Kidney tubule cell (primary cell): ENCODE measurements at places on chromosomes 4 and X.

DNA sequence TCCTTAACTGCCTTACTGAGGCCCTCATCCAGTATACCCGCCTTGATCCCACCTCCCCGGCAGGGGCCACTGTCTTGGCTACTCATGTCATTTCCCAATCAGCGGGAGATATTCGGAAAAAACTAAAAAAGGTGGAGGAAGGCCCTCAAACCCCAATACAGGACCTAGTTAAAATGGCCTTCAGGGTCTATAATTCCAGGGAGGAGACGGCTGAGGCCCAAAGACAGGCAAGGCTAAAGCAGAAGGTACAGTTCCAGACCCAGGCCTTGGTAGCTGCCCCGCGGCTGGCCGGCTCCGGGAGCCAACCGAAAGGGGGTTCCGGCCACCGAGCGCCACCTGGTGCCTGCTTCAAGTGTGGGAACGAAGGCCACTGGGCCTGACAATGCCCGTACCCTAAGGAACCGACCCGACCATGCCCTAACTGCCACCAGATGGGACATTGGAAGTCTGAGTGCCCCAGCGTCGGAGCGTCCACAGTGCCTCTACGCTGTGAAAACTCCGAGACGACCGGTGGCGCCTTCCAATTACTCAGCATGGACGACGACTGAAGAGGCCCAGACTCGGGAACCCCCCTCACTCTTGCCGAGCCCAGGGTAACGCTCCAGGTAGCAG lies 959.6 kb downstream of the RPA4 start:
- DNase-seq: no peak

DNA sequence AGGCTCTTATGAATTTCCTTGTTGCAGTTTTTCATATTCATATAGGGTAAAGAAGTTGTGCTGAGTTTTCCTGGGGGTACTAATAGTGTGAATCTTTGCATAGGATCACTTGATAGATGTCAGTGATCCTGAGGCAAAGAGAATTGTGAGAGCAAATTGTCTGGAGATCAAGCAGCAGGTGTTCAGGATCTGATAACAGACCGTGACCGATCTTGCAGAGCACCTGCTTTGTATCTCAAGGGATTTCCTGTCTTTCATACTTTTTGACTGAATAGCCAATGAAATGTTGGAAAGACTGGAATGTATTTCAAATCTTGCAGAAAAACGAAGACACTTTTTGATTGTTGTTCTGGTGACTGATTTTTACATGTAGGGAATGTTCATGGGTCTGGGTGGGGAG lies 914.5 kb downstream of the STIM2 start:
- DNase-seq: no peak

GRCh38 chr4:138414202-138414601 lies 172.1 kb upstream of the SLC7A11 start:
- DNase-seq: peak; percentile 12

GRCh38 chr4:88952081-88952480 lies 104.9 kb downstream of the FAM13A start:
- DNase-seq: no peak

DNA sequence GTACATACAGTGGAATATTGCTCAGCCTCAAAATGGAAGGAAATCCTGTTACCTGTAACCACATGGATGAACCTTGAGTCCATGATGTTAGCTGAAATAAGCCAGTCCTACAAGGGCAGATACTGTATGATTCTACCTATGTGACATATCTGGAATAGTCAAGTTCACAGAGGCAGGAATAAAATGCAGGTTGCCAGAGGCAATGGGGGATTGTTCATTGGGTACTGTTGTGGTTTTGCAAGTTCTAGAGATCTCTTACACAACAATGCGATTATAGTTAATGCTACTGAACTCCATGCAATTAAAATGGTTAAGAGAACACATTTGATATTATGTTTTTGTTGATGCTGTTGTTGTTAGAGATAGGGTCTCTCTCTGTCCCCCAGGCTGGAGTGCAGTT lies 74.6 kb downstream of the SHROOM2 start:
- DNase-seq: no peak

- no peak for DNase-seq
Measured at GRCh38 chr4:3720466-3720865, 45.7 kb upstream of the ADRA2C start.

GRCh38 chr4:123676071-123676889 lies 279.7 kb downstream of the SPRY1 start:
- no peak for DNase-seq

- DNase-seq: no peak
Measured at GRCh38 chr4:27090406-27090805, 229.8 kb downstream of the STIM2 start.

DNA sequence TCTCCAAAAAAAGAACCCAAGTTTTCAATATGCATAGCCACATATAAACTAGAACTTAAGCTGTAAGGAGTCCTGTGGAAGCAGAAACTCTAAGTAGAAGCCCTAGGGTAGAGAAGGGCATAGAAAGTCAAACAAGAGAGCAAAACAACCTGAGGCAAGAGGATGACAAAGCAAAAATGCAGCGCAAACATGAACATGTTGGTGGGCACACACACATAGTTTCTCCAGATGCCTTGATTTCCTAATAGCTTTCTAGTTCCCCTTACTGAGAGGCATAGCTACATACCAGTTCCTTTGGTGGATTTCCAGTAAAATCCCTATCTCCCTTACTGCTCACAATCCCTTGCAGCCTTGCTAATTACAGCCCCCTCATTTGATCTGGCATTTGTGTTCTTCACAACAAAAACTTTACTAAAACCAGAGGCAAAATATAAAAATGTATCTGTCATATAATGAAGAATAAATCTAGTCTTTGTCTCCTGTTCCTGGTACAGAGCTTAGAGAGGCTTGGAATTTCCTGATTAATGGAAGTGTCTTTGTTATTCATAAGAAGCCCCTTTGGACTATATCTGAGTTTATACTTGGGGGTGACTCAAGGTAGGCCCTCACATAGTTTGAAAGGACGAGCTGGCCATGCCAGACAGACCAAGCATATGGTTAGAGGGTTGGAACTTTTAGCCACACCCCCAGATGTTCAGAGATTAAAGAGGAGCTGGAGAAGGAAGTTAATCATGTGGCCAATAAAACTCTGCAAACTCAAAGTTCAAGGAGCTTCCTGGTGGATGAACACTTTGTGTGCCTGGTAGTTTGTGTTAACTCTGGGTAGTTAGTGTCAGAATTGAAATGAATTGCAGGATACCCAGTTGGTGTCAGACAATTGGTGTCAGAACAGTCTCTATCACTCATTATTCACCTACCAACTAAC lies 52.7 kb upstream of the ZCCHC13 start:
- DNase-seq: peak; percentile 9

DNA sequence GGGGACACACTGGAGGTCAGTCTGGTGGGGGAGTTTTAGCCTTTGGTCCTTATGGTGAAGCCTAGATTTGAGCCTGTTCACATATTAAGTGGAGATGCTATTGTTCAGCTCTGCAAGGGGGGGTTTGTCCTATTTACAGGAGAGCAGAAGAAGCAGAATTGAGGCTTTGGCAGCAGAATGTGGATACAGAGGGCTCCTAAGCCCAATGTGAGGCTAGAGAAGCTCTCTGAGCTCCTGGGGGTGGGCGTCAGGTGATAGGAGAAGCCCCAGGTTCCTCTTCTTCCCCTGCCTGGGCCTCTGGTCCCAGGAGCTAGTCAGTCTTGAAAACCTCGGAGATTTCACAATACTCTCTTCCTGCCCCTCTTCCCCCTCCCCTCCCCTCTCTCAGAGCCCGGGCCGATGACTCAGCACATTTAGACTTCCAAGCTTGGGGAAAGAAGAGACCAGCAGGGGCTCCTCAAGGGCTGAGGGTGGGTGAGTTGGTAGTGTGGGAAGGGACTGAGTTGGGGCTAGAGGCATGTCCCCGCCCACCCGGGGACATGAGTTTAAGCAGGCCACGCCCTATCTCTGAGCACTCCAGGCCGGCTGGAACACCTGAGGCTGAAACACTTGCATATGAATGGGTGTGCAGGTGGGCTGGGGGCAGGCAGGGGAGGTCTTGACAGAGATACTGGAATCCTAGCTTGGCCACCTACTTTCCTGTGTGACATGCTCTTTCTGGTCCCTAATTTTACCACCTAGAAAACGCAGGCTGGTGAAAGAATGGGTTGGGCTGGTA lies 3.4 kb downstream of the TFE3 start:
- DNase-seq: peak; percentile 92

GRCh38 chr4:47315346-47315745 lies 148.2 kb downstream of the COMMD8 start:
- peak; percentile 14 for DNase-seq

DNA sequence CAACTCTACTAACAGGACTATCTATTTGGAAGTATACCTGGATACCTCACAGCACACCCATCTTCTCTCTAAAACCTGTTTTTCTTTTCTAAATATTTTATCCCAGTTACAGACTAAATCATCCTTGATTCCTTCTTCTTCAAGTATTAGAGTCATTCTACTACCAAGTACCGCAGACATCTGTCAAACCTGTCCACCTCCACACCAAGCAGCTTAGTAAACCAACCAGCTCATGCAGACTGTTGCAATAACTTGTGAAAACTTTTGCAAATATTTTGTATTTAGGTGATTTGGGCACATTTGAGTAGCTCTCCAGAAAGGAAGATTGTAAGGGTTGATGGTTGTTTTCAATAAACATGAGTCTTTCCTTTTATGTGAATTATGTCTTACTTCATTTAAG lies 238.6 kb downstream of the ADAMTS3 start:
- no peak for DNase-seq

- DNase-seq: no peak
Measured at GRCh38 chr4:83340692-83341343, 6.2 kb upstream of the HPSE start.

- DNase-seq: no peak
Measured at GRCh38 chr4:41148931-41149330, 65.4 kb downstream of the APBB2 start.

DNA sequence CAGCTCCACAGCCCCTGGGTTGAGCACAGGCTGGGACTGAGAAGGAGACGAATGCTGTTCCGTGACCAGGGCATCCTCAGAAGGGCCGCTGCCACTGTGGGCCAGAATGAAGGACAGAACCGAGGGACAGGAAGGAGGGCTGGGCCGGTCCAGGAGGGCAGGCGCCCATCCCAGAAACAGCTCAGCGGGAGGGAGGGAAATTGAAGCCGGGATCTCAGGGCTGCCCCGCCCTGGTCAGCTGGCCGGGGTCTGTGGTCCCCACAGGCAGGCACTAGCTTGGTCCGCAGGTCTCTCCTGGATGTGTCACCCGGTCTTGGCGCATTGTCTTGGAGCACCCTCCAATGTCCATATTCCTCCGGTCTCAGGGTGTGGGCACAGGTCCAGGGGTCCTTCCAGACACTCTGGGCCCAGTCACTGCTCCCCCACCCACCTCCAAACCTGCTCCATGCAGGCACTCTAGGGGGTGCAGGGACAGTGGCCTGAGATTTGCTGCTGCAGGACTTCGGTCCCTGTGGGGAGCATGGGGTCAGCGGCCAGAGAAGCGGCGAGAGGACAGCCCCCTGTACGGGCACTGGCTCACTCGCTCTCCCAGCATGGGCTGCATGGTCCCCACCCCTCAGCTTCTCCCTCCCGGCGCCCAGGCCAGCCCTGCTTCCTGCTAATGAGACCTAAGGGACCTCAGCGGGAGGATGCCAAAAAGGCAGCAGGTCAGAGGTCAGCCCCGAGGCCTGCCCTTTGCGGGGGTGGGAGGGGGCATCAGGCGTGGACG lies 23.9 kb upstream of the MXD4 start:
- DNase-seq: no peak

- no peak for DNase-seq
Measured at GRCh38 chrX:141814213-141814857, 23.8 kb upstream of the MAGEC3 start.

- DNase-seq: no peak
Measured at GRCh38 chr4:55634417-55635128, 1.5 kb downstream of the NMU start.

GRCh38 chrX:10633722-10634121 lies 13.3 kb upstream of the MID1 start:
- DNase-seq: peak; percentile 89

- DNase-seq: no peak
Measured at GRCh38 chrX:153935326-153935851, 552 bp upstream of the NAA10 start.

DNA sequence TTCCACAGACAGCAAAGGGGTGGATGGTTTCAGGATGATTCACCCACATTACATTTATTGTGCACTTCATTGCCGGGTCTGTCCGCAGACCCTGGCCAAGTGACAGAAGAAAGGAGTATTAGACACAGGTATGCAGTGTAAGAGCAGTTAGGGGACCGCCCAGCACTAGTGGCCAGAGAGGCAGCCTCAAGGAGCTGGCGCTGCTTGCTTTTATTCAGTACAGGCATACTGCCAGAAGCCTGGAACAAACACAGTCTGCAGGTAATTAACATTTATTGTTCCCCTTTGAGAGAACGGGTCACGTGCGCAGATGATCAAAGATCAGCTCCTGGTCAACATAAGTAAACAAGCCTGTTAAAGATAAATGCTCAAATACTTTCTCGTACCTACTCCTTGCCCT lies 1639.0 kb upstream of the IGFBP7 start:
- peak; percentile 6 for DNase-seq

GRCh38 chr4:155541716-155542115 lies 124.9 kb upstream of the GUCY1A1 start:
- DNase-seq: no peak

- peak; percentile 48 for DNase-seq
Measured at GRCh38 chrX:132622130-132622529, 133.3 kb upstream of the MBNL3 start.

DNA sequence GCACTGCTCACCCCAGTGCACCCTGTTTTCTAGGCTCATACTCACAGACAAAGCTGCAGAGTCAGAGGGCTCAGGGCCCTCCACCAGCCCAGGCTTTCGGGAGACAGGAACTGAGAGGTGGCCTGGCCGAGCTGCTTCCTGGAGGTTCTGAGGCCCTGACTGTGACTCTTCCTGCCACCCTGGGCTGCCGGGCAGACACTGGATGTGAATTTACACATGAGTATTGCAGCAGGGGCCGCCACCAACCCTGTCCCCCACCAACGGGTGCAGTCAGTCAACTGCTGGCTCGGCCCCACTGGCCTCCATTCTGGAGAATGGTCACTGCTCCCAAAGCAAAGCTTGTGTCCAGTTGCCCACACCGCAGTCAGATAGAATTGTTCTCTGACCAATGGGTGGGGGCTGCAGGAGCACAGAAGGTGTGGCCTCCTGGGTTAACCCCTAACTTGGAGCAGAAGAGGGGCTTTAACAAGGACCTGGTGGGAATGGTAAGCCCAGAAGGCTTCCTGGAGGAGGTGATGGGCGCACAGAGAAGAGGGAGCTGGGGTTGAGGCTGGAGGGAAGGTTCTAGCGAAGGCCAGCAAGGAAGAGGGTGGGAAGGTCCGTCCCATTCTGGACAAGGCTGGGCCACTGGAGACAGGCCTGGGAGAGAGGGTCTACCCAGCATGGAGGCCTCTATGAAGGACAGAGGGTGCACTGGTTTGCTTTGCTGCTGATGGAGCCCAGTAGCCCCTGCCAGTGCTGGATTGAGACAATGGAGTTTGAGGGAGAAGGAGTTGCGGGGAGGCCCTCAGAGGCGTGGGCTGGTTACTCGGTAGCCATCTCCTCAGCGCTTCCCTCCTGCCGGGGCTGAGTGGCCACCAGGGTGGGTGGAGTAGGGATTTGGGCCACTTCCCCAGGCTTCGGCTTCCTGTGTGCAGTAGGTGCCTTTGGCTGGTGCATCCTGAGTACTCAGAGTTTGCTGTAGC lies 135.3 kb downstream of the CPZ start:
- DNase-seq: no peak

DNA sequence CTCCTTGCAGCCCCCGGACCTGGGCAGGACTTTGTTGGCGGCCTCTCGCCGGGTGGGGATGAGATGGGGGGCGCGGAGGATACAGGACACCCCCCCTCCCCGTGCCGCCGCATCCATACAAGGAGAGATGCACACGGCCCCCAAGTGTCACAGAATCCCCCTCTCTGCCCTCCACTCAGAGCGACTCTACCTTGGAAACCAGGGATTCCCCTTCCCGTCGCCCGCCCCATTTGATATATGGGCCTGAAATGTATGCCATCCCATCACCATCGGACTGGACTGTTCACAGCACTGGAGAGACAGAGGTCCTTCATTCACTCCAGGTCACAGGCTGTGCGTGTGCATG lies 426 bp downstream of the PORCN start:
- DNase-seq: no peak
